Pulmonary artery endothelial cell (primary cell): ENCODE measurements at places on chromosomes 3 and 15. TPM values are rescaled to one million over a fixed set of nuclear protein-coding genes. Genes with fewer than 3 reads are reported as not detected.

GRCh38 chr3:129343643-129344360 lies 65.1 kb downstream of the HMCES start:
- no peak for DNase-seq

DNA sequence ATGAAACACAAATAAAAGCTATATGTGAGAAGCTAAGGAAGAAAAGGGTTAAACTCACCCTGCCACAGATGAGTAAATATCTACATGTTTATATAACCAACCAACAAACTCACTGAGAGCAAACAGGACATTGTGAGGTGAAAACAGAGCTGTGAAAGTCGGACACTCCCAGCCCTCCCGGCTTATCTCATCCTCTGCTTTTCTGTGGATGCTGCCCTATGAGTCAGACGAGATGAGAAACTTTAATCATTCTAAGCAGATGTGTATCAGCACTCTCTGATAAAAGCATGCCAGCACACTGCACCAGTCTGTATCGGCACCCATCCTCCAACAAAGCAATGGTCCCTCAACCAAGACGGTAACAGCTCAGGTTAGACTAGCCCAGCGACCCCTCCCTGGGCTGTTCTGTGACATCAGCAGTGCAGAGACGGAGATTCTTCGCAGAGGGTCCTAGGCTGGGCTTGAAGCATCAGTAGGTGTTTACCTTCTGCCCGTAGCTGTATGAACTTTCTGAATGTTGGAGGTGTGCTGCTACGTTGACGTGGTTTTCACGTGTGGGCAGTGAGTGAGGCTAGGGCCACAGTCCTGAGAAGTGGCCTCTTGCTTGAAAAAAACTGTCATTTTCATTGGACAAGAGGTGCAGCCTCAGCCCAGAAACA lies 119.8 kb upstream of the ALDH1A3 start:
- peak; percentile 13 for DNase-seq

DNA sequence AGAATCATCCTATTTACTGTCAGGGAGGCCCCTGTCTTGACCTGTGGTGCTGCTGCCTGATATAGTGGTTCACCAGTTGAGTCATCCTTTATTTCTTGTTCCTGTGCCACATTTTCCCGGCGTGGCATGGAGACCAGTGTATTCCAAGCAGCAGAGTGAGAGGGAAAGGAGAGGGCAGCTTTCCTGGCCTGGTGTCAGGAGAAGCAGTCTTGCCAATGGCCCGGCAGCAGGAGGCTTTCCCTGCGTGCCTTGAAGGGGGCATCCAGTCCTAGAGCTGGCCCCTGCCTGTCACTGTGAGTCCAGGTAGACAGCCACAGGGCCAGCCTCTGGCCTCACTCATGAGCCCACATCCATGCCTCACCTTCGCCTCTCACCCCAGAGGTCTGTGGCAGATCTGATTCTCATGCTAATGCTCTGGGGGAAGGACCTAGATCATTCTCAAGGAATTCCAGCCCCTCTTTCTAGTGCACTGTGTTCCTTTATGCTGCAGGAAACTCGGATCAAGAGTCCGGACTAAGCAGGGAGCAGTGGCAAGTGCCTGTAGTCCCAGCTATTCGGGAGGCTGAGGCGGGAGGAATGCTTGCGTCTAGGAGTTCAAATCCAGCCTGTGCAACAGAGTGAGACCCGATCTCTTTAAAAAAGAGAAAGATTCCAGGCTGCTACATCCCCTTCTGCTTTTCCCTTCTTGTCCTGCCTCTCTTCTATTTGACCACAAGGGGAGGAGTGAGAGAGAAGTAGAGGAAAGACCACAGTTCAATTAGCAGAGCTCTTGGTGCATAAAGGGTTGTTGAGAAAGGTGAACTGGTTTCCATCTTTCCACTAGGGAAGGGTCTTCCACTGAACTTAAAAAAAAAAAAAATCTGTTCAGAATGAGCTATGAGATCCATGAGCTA lies 66.8 kb upstream of the HACD2 start:
- DNase-seq, result no peak

Gene GHSR
- not detected in 2 replicates for total RNA-seq

DNA sequence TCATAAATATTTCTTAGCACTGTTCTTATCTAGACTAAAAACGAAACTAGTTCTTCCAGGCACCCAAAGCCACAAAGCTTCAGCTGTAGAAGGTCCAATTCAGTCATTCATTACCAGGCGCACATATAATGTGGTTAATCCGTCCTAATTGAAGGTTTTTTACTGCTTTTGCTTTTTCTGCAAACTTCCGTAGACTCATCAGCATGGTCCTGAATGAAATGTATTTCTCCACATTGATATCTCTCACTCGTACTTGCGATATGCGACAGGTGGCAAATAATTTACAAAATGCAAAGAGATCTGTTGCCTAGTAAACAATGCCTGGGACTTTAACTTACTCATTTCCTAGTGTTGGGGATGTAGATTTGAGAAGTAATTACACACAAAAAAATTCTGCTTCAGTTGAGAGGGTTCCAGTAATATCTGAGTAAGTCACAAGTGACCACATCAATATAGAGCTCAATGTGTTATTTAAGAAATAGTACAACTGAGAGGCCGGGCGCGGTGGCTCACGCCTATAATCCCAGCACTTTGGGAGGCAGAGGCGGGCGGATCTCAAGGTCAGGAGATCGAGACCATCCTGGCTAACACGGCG lies 75.0 kb upstream of the MBNL1 start:
- no peak for DNase-seq

DNA sequence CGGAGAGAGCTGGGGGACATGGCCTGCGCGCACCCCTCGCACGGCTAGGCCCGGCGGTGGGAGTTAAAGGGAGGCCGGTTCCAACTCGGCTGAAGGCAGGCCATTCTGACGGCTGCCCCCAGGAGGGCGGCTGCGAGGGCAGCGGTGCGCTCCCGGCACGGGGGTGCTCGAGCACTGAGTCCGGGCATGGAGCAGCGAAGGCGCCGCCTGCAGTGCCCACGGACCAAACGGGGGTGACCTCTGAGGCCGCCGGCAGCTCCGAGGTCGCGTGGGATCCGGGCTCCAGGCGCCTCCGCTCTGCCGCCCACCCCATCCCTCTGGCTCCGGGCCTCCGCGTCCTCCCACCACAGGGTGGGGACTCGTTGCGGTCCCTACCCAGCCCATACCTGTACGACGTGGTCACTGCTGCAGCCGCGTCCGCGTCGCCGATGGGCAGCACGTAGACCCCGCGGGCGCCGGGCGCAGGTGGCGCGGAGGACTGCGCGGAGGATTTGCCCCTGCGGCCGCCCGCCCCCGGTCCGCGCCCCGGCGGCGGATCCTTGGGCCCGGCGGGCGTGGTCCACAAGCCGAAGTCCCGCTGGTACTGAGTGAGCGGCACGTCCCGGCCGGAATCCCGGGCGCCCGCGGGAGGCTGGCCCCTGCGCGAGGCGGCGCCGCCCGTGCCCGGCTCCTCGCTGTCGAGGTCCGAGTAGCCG lies 469 bp downstream of the MAP6D1 start:
- DNase-seq, result no peak

Gene RTP4
- 0.46 and 0.99 TPM in 2 replicates for total RNA-seq

GRCh38 chr3:185172086-185173049 lies 19.5 kb upstream of the C3orf70 start:
- DNase-seq, result no peak

Gene NOX5
- under 0.01 TPM in 1 of 2 replicates, not detected in the other for total RNA-seq

- DNase-seq, result no peak
Measured at GRCh38 chr3:142225885-142226215, 465 bp upstream of the GK5 start.

Gene NR2E3
- 0.11 TPM in 1 of 2 replicates, not detected in the other for total RNA-seq

DNA sequence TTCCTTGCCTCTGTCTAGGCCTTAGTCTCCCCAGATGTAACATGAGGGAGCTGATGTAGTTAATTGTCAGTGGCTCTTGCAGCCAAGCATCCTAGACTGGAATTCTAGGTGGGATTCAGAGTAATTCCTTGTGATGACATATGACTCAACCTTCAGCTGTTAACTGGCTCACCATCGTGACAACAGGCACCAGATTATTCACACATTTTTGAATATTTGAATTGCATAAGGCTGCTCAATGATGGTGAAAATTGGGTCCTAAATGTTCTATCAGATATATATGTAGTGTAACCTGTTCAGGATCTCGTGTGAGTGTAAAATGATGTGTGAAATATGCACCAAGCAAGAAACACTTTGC lies 405.1 kb downstream of the LPP start:
- DNase-seq, result no peak

Gene ISL2
- total RNA-seq, result 0.26 and 0.46 TPM in 2 replicates

GRCh38 chr3:192930577-192930976 lies 12.9 kb upstream of the MB21D2 start:
- no peak for DNase-seq

- DNase-seq, result no peak
Measured at GRCh38 chr15:101049282-101049681, 130.1 kb downstream of the LRRK1 start.

Gene KIF15
- total RNA-seq, result 11.5 and 19.8 TPM in 2 replicates

GRCh38 chr3:56928379-56929068 lies 126.8 kb upstream of the ARHGEF3 start:
- DNase-seq, result peak; percentile 69

- no peak for DNase-seq
Measured at GRCh38 chr3:6526861-6527260, 334.1 kb upstream of the GRM7 start.

- DNase-seq, result no peak
Measured at GRCh38 chr3:24614359-24614758, 119.7 kb upstream of the THRB start.

Gene CCR9
- not detected in 2 replicates for total RNA-seq

Gene C15orf62
- total RNA-seq, result 0.53 and 0.63 TPM in 2 replicates

DNA sequence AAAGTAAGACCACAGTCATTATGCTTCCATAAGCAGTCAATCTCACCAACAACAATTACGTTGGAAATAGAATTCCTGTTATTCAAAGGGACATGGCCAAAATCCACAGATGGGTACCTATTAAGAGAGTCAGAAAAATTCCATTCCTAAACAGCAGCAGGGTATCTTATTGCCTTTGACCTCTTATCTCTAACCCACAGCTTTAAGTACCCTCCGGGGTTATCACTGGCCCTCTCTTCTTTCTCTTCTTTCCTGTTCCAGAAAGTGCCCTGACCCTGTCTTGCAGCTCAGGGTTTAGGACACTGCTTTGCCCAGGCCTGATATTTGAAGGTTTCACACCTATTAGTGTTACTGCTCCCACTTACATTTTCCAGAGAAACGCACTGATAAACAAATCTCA lies 428.7 kb downstream of the TBC1D5 start:
- no peak for DNase-seq

- no peak for DNase-seq
Measured at GRCh38 chr3:120370463-120370862, 21.3 kb upstream of the LRRC58 start.

DNA sequence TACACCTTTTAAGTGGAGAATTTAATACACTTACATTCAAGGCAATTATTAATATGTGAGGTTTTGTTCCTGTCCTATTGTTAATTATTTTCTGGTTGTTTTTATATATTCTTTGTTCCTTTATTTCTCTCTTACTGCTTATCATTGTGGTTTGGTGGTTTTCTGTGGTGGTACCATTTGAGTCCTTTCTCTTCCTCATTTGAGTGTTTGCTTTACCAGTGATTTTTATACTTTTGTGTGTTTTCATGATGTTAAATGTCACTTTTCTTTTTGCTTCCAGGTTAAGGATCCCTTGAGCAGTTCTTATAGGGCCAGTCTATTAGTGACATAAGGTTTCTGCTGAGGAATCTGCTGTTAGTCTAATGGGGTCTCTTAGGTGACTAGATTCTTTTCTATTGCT lies 116.5 kb downstream of the LRRK1 start:
- DNase-seq, result no peak

DNA sequence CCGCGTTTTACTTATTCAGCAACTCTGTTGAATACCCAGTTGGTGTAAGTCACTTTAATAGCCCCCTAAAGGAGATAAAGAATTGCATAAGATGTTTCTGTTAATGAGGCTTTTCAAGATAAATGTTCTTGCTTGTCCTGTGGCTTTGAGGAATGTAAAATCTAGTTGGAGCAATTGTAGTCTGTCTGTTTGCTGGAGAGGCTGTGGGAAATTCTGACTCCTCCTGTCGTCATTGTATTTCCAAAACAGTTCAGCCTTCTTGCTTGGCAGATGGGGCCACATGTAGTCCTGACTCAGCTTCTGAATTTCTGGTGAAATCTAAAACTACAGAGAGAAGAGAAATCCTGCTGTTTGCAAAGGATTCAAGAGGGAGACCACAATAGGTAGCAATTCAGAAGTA lies 114.4 kb downstream of the RYR3 start:
- DNase-seq, result no peak

Gene TMEM207
- total RNA-seq, result not detected in 2 replicates

- DNase-seq, result no peak
Measured at GRCh38 chr15:25678500-25678855, 184.6 kb downstream of the ATP10A start.

- no peak for DNase-seq
Measured at GRCh38 chr3:143535994-143536784, 312.1 kb downstream of the SLC9A9 start.

DNA sequence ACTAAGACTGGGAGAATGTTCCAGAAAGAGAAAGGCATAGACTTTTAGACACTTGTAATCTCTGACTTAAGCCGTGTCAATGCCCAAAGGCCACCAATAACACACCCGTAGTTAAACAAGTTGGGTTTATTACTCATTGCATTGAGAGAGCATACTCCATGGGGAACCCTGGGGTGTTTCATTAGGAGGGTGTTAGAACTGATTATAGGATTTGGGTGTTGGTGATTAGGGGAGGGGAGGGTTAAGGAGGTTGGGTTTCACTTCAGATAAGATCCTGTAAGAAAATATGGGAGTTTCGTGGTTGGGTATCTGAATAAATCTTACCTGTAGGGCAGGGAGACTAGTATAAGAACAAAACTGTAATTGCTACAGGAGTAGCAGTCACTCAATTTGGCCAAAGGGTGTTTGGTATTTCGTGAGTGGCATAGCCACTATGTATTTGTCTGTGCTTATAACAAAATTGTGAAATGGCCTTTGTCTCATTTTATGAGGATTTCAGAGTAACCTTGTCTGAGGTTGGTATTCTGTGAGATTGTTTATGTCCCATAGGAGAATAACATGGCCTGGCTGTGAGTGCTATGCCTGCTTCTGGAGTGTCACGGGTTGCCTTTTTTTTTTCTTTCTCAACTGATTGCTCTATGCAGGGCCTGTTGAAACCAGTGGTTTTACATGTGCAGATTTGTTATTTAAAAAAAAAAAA lies 2.9 kb downstream of the HACD3 start:
- no peak for DNase-seq
